Hematopoietic multipotent progenitor cell treated with erythropoietin and hydrocortisone succinate and interleukin-3 and kit ligand, for 8 days (in vitro differentiated cells): ENCODE measurements at places on chromosomes 2 and 18.

DNA sequence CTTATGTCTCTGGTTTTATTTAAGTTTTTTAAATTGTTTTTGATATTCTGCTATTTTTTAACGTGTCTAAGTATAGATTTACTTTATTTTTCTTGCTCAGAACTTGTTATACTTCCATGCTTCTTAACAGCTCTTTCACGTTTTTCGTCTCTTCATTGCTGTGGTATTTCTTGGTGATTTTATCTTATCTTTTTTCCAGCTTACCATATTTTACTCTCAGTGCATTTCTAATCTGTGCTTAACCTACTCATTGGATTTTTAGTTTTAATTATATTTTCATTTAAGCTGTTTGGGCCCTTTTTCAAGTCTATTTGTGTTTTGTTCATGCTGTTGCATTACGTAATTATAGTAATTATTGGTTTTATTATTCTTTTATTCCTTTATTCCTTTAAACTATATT, 11.1 kb downstream of the SLC9A2 start:
- DNase-seq, result no peak

GRCh38 chr18:74274700-74275099, 17.1 kb downstream of the CYB5A start:
- no peak for DNase-seq

DNA sequence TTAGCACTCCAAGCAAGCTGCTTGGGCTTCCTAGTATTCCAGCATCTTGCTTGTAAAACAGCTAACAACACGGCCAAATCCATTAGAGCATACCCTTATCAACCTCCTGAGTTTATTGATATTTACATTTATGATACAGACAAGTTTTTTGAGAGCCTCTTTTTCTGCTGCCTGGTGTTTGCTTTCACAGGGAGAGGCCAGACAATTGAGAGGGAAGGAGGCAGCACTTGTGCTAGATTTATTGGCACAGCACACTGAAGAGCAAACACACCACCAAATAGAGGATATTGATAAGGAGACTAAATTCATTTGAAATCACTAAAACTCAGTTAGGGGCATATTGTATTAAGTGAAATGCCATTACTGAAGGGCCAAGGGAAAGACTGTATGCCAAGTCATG, 1142.3 kb upstream of the FANCL start:
- DNase-seq, result no peak

DNA sequence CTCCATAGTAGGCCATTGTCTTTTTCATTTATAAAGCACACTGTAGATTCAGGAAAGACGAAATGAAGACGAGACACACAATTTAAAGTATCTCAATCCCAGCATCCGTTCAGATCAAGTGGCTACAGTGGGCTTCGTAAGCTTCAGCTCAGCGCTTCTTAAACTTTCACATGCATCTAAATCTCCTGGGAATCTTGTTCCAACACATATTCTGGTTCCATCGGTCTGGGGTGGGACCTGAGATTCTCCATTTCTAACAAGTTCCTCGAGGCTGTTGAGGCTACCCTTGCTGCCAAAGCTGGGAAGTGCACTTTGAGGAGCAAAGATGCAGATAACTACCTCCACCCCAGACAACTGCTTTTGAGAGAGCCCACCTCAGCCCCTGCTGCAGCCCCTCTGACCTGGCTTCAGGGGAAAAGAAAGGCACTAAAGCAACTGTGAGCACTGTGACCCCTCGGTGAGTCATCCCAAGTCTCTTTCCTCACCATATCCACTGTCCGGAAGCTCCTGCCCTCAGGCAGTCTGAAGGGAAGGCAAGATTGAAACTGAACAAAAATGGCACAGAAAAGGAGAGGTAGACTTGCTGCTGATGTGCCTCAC, 201.1 kb upstream of the FBXO11 start:
- DNase-seq, result no peak

- DNase-seq, result no peak
Observed at GRCh38 chr2:66919286-66919685, 477.8 kb upstream of the ETAA1 start.

DNA sequence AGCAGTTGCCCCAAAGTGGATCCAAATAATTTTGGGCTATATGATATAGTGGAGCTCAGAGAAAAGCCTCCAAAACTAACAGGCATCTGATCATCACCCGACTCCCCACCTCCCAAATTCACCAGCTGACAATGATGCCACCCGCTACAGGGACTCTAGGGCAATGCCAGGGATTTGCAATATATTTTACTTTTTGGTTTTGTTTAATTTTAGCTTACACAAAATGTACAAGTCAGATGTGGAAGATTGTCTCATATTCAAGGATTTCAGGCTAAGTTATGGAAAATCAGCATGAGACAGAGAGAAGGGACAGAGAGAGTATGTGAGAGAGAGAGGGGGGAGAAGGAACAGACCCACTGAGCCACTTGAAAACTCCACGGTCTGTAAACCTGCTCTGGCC, 187.4 kb downstream of the TMEM247 start:
- DNase-seq, result no peak

GRCh38 chr18:78697446-78697845, 282.2 kb upstream of the SALL3 start:
- no peak for DNase-seq
